ENCODE measurements at places on chromosomes 7 and 10.

GRCh38 chr7:3916146-3916545 lies 615.1 kb downstream of the SDK1 start:
- DNase-seq: no peak

DNA sequence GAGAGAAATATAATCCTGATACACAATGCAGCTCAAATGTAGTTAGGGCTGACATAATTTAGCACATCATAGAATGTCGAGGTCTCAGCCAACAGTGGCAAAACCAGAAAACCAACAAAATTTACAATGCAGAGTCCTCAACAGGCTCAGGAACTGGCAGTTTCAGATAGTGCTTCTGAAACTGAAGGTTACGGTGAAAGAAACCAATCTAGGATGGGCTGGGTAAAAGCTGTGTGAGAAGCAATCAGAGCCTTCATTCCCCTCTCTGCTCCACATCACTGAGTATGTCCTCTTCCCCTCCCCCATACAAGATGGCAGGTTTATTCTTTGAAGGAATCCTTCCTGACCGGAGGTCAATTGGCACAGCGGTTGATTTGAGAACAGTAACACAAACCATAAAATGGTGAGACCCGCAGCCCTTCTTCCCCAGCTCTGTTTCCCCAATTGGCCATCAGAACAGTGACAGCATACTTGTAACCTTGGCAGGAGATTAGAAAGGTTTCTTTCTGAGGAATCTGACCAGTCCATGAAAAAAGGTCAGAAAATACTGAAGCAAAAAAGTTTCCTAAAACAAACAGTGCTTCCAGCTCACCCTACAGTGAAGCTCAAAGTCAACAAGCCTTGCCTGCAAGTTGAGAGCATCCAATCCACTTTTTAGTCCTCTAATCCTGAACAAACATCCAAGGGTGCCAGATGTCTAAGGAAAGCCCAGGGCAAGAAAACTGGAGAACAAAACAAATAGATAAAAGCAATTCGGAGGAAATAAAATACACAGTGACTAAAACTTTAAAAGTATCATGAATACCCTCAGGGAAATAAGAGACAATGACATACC lies 53.9 kb upstream of the IL6 start:
- peak; percentile 20 for DNase-seq

DNA sequence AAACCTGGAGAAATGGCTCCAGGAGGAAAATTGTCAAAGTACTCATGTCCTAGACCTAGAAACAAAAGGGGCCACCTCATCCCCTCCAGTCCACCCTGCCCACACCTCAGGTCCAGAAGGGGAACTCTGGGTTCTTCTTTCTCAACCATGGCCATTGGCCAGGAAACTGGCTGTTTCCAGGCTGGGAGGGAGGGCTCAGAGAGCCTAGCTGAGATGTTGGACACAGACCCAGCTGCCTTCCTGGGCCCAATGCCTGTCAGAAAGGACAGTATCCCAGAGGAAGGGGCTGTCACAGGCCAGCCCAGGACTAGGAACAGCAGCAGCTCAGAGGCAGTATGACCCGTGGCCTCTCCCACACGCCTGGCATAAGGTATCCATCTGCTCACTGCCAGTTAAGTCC lies 9.6 kb downstream of the GRID1 start:
- no peak for DNase-seq

DNA sequence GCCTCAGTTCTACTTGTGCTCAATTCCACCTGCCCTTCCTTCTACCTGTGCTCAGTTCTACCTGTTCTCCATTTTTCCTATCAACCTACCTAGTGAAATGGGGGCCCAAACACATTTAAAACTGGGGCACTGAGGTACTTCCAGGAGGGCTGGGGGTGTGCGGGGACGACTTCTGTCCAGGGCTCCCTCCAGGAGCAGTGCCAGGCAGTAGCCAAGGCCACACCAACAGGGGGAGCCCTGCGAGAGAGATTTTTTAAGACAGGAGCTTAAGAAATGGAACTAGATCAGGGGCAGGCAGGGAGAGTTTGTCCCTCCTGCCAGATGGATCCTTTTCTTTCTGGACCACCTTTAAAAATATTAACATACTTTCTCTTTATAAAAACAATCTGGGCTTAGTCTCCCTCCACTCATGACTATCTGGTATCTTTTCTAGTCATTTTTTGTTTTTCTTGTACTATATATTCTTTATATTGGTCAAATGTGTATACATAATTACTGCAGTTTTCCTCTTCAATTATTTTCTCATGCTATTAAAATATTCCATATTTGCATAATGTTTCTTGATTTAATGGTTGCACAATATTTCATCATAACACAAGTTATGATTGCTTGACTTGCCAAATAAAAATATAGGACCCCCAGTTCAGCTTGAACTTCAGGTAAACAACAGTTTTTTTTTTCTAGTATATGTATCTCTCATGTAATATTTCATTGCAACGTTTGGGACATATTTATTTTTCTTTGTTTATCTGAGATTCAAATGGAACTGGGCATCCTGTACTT lies 47.3 kb upstream of the INSYN2A start:
- DNase-seq: no peak

- no peak for DNase-seq
Measured at GRCh38 chr10:86785037-86785436, 28.6 kb downstream of the BMPR1A start.

DNA sequence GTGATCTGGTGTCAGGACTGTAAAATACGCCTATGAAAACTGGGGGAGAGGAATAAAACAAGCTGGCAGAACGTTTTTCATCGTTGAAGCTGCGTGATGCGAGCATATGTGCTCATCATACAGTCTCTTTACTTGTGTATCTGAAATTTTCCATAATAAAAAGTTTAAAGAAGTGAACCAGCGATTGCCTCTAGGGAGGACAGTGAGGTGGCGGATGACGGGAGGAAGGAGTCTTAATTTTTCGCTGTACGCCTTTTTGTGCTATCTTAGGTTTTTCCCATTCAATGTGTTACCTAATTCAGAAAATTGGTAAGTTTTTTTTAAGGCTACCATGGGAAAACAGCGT lies 891 bp upstream of the WAPL start:
- DNase-seq: no peak

Measured in T1000 (cell line).